ENCODE measurements at places on chromosomes 5 and 9.
A peak's percentile ranks its signal among the peaks of the same experiment; 100 is the strongest.

DNA sequence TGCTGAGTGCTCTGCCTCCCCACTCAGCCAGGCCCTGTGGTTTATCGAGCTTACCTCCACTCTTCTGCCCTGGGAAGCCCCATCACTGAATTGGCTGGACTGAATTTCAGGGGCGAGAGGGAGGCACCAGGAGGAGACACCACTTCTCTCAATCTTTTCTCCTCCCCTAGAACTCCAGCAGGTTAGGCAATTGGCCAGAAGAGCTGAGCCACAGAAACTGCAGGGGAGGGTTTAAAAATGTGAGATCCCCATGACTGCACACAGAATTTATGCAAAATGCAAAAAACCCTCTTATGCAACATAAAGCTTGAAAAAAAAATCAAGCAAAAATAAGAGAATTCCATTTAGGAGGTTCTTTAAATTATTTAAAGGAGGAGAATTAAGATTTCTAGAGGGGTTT lies 29.9 kb downstream of the TUT7 start:
- DNase-seq: no peak

GRCh38 chr9:126614088-126614454 lies 343 bp downstream of the LMX1B start:
- DNase-seq: no peak

DNA sequence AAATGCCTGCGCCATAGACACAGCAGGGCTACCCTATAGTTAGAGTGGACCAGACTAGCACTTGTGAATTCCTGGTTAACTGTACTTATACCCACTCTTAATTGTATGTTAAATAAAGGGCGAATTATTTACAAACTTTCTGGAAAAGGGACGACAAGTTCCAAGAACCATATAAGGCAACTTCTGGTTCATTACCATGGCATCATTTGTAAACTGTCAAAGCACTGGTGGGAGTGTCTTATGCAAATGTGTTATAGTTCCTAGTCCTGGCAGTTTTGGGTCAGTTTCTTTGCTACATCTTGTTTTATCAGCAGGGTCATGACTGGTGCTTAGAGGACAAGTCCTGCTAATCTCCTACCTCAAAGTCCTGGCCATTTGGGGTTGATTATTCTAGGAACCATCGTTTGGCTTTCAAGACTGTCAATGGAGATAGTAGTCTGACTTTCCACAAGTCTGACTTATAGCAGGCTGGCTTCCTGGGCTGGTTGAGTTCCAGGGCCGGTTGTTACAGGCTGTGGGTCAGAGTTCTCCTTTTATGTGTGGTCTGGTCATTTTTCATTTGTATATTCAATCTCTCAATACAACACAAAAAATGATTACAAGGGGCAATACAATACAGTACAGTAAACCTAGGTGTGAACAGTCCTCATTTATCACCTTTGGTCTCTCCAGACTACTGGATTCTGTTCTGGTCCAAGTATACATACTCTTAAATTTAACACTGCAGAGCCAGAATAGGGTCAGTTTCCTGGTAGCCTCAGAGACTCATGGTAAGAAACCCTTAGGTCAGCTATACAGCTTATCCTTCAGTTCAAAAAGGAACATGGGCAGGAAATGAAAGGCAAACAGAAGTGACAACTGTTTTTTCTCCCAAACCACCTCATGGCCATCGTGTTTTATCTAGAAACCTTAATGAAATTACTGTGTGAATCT lies 8.3 kb upstream of the CFAP95 start:
- DNase-seq: no peak

DNA sequence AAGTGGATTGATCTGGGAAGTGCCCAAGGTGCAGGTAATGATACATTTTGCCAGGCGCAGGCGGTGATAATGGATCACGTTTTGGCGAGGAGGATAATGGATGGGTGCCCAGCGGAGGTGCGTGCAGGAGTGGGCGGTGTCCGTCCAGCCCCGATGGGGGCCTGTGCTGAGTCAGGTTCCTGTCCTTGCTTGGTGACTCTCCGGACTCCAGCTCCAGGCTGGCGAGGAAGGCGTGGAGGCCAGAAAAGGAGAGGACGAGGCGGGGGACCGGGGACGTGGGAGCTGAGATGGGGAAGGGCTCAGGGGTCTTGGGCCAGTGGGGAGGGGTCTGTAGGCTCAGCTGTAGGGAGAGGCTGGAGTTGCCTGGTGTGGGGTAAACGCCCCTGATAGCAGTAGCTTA lies 268.3 kb downstream of the PBX3 start:
- no peak for DNase-seq

DNA sequence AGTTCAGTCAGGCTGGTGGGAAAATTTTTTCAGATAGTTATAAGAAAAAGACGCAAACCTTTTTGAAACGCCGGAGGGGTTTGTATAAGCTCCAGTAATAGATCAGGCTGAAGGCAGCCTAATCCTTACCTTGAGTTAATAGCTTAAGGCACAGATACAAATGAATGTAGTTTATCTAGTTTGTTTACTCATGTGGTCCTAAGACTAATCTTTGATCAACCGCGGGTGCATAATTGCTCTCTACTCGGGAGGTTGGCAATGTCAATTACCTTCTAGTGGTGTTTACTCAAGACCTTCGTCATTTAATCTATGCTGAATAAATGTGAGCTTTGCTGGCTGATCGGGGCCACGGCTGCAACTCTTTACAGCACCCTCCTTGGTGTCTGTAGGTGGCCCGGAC lies 665 bp upstream of the INSL4 start:
- no peak for DNase-seq

GRCh38 chr9:99127356-99128132 lies 22.6 kb downstream of the TGFBR1 start:
- DNase-seq: no peak

GRCh38 chr5:2017540-2018389 lies 135.0 kb upstream of the IRX4 start:
- DNase-seq: peak; percentile 28

DNA sequence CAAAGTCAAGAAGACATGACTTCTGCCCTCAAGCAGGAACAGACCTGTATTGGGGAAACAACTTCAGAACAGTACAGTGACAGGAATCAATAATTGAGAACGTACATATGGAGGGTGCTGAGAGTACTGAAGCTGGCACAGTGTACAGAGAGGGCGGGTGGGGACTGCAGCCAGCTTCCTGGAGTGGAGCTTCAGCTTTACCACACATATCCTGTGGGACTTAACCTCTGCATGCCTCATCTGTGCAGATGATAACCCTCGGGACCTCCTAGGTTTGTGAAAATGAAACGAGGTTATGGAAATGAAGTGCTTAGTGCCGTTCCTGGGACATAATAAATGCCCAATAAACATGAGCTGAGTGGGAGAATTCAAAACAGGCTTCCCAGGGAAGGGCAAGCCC lies 22.1 kb upstream of the RARS1 start:
- DNase-seq: no peak

DNA sequence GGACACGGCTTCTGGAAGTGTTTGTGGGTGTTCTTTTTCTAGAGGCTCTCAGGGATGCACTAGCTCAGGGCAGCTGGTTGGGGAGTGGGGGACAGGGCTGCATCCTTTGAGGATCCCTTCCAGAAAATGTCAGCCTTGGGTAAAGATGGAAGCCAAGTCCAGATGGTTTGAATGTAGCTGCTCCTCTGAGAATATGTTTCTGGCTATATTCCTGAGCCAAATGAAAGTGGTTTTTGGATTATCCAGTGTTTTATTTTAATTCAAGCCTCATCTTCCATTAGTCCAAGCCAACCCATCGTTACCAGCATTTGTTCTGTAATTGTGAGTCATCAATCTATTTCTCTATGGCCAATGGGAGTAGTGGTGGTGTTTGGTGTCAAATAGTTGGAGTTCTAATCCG lies 70.4 kb downstream of the SPRY4 start:
- no peak for DNase-seq

- DNase-seq: no peak
These were observed 1.8 kb downstream of the TSC1 start for GRCh38 chr9:132942541-132943182.

- no peak for DNase-seq
These were observed 1331.7 kb upstream of the WWC1 start for GRCh38 chr5:166959766-166960165.

GRCh38 chr5:55104036-55104772 lies 1.8 kb downstream of the GZMA start:
- no peak for DNase-seq

- no peak for DNase-seq
These were observed 3.2 kb downstream of the SLC35A4 start for GRCh38 chr5:140567871-140568270.

DNA sequence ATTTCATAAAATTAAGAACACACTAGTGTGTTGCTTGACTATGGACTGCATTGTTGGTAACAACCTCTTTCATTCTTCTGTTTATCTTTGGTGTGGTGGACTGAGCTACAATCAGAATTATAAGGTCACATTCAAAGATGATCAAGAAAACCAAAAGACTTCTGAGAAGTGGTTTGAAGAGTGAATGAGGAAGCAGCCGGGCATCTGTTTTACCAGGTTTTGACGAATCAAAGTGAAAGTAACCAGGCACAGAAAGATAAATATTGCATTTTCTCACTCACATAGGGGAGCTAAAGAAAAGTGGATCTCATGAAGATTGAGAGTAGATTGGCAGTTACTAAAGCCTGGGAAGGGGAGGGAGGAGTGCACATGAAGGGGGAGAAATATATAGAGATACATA lies 589.1 kb downstream of the ZNF608 start:
- DNase-seq: no peak

GRCh38 chr5:149017636-149018035 lies 45.2 kb downstream of the SH3TC2 start:
- no peak for DNase-seq

DNA sequence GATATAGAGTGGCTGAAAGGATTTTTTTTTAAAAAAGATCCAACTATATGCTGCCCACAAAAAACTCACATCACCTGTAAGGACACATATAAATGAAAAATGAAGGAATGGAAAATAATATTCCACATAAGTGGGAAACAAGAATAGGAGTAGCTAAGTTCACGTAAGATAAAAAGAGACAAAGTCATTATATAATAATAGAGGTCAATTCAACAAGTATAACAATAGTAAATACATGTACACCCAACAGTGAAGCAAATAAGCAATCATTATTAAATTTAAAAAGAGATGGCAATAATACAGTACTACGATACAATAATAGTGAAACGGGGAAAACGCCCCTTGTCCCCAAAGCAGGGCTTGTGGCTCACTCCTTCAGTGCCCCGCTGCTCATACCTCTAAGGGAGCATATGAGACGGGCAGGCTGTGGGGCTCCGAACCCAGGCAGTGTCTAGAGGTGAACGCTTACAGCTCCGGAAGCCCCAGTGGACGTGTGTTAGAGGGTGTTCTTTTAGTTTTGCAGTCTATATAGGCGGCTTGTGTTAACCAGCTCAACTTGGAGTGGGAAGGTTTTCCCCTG lies 12.5 kb upstream of the BTNL9 start:
- no peak for DNase-seq

- DNase-seq: no peak
These were observed 15.6 kb upstream of the ACSL6 start for GRCh38 chr5:132027027-132027426.

DNA sequence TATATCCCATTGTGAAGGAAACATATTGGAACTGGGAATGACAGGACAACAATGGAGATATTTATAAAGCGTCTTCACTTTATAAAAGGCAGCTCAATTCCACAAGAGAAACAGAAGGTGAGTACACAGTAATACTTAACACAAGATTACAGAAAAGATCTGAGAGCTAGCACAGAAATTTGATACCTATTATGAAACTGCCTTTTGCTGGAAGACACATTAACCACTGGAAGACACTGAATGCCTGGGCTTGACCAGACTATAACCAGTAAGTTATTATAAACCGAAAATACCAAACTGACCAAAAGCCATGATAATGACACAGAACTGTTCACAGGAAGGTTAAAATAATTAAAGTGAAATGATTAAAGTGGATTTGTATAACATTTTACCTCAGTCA lies 195.4 kb downstream of the NR2F1-AS1 start:
- DNase-seq: no peak

DNA sequence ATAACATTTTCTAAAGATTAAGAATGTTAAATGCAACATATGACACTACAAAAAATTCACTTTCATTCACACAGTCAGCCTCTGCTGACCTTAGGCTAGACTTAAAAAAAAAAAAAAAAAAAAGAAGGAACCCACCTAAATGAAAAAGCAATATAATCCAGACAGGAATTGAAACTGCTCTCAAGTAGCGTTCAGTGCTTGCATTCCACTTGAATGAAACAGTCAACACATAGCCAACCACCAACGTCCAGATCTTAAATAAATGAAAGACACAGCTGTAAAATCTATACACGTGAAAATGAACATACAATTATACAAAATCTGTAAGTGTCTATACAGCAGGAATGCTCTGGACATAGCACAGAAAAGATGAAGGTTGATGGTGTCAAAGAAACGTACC lies 11.4 kb downstream of the TMEM245 start:
- DNase-seq: no peak

DNA sequence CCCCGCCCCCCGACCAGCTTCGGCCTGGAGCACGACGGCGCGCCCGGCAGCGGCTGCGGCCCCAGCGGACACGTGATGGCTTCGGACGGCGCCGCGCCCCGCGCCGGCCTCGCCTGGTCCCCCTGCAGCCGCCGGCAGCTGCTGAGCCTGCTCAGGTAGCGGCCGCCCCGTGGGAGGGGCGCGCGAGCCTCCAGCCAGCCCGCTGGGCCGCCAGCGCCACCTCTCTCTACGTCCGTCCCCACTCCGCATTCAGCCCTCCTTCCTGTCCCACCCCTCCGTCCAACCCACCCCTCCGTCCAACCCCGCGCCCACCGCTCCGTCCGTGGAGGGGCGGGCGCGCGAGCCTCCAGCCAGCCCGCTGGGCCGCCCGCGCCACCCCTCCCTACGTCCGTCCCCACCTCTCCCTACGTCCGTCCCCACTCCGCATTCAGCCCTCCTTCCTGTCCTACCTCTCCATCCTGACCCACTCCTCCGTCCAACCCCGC lies 6.5 kb downstream of the ADAMTS13 start:
- no peak for DNase-seq

DNA sequence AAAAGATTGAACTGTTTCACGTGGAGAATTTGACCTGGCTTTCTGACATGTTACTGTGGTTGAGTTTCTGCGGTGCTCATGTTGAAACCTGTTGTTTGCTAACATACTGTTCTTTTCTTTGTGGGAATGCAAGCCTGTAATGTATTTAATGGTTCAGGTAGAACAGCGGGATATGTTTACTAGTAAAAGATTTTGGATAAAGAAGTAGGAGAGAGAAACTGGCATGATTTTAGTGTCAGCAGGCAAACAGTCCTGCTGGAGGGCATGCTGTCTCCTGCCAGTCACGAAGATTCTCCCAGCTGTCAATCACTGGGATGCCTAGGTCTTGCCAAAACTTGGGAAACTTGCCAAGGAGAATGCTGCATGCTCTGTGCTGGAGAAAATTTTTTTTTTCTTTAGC lies 263.5 kb downstream of the TAF11L14 start:
- no peak for DNase-seq

DNA sequence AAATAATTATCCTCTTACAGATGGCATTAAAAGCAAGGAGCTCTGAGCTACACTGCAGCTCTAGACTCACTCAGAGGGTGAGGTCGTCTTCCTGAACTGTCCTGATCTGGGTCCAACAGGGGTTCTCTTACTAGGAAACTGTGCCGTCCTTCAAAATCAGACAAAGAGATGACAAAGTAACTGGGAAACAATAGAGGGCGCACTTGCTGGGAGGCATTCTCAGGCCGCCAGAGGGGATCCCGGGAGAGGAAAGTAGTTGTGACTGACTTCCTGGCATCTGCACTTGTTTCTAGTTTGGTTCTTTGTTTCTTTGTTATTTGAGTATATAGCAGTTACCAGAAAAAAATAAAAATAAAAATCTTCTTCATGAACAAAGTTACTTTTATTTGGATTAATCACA lies 142.9 kb upstream of the MSX2 start:
- DNase-seq: no peak
